ENCODE measurements at places on chromosomes 6 and 20. TPM values are rescaled to one million over a fixed set of nuclear protein-coding genes. Genes with fewer than 3 reads are reported as not detected.

DNA sequence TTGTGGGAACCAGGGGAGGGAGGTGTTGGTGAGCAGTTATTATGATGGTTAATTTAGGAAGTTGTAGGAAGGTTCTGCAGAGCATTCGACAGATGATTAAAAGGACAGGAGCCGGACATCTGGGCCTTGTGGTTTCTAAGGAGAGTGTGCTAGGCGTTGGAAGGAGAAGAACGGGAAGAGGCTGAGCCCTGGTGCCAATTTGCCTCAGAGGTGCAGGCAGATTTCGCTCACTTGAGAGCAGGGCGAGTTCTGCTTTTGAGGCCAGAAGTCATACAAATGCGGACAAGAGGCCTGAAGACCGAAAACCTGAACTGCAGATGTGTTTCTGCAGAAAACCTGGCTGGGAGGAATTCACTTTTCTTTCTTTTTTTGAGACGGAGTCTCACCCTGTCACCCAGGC is 30.5 kb upstream of the RPS6KA2 start:
- H3K4me3 ChIP-seq = no peak overlapping the region
- no peaks in the 10 kb centered on the region for H3K36me3 ChIP-seq
- DNase-seq = no peak
- H3K27ac ChIP-seq = peak overlapping the region; percentile 81
- H3K4me1 ChIP-seq = peaks cover 5% of the 10 kb centered on the region
- H3K27me3 ChIP-seq = no peaks in the 10 kb centered on the region

DNA sequence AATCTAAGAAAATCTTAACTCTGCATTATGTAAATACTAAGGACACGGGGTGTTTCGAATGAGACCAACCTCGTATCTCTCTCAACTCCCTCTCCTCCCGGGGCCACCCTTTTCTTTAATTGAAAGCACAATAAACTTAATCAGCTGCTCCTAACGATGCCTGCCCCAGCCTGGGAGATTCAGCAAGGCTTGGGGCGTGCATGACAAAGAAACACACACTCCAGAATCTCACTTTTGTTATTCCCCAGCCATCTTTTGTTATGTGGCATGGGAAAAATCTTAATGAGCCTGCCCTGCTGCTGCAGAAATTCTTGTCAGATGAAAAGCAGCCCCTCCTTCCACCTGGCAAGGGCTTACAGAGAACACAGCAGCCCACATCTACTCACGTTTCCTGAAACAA is 117.4 kb downstream of the TTLL2 start:
- no peak for DNase-seq
- H3K36me3 ChIP-seq = no peaks in the 10 kb centered on the region
- no peaks in the 10 kb centered on the region for H3K4me1 ChIP-seq
- H3K27ac ChIP-seq = no peak overlapping the region
- H3K27me3 ChIP-seq = no peaks in the 10 kb centered on the region
- H3K4me3 ChIP-seq = no peak overlapping the region

- no peak for DNase-seq
- H3K4me3 ChIP-seq = no peak overlapping the region
- H3K27me3 ChIP-seq = no peaks in the 10 kb centered on the region
- no peaks in the 10 kb centered on the region for H3K36me3 ChIP-seq
Observed at GRCh38 chr6:4093288-4093687, 14.4 kb upstream of the FAM217A start.

GRCh38 chr20:32338665-32339064 is 19.5 kb upstream of the ASXL1 start:
- H3K36me3 ChIP-seq = no peaks in the 10 kb centered on the region
- DNase-seq = no peak
- no peaks in the 10 kb centered on the region for H3K4me1 ChIP-seq
- H3K4me3 ChIP-seq = no peak overlapping the region

GRCh38 chr20:46324960-46325703 is 16.8 kb upstream of the CDH22 start:
- no peak for DNase-seq
- H3K4me1 ChIP-seq = no peaks in the 10 kb centered on the region
- no peak overlapping the region for H3K27ac ChIP-seq
- H3K27me3 ChIP-seq = no peaks in the 10 kb centered on the region

DNA sequence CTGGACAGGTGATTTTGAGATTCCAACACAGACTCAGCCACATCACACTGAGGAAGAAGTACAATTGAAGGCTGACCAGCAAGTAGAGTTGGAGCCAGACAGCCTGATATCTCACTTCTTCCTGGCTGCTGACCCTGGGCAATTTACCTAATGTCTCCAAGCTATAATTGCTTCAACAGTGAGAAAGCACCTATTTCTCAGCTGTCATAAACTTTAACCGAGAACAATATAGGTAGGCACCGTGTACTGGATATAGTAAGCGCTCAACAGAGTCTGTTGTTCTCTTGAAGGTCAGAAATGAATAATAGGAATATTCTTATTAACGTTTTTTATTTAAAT is 28.3 kb downstream of the STX7 start:
- no peaks in the 10 kb centered on the region for H3K27me3 ChIP-seq
- H3K36me3 ChIP-seq = no peaks in the 10 kb centered on the region
- H3K4me3 ChIP-seq = no peak overlapping the region
- DNase-seq = no peak

DNA sequence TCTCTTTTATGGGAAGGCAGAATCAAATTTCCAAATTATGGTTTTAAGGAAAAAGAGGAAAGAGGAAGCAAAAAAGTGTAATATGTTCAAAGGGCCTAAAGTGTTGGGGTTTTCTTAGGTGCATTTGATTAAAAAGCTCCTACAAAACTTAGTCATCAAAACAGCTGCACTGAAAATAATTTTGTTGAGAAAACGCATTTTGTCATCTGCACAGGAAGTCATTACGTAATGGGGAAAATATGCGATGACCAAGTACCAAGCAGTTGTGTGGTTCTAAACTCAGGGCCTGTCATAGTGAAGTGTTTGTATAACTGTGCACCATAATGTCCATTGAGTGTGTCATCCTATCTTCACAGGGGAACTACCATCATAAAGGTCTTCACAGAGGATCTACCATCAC is 15.6 kb downstream of the HAO1 start:
- no peak overlapping the region for H3K27ac ChIP-seq
- no peaks in the 10 kb centered on the region for H3K36me3 ChIP-seq

- DNase-seq = no peak
- no peak overlapping the region for H3K4me3 ChIP-seq
- peaks cover 74% of the 10 kb centered on the region for H3K36me3 ChIP-seq
- no peaks in the 10 kb centered on the region for H3K27me3 ChIP-seq
Observed at GRCh38 chr20:48653706-48654051, 174.1 kb downstream of the PREX1 start.

The C20orf141 gene
- not detected for total RNA-seq

The CLDN20 gene
- not detected for total RNA-seq

The MAP3K7 gene
- total RNA-seq = 21.3 TPM

The BNIP5 gene
- not detected for total RNA-seq

The GNMT gene
- total RNA-seq = 0.52 TPM

Data from adrenal gland (tissue), 19 donors.